ENCODE measurements at places on chromosomes 1 and 21.

DNA sequence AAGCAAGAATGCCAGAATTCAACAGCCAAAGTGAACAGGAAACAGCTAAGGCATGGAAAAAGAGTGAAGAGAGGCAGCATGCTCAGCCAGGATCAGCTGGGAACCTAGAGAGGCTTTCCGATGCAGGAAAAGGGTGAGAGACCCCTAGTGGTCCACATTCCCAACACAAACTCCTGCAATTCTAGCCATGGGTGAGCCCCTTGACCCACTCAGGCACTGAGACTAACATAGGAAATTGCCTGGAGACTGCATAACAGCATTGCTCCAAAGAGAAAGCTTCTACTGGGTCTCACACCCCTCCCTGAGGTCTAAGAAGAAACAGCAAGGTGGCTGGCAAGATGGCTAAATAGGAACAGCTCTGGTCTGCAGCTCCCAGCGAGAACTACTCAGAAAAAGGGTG, 123.2 kb downstream of the LHX8 start:
- DNase-seq: no peak

GRCh38 chr1:62810420-62811274, 26.7 kb downstream of the ATG4C start:
- no peak for DNase-seq

DNA sequence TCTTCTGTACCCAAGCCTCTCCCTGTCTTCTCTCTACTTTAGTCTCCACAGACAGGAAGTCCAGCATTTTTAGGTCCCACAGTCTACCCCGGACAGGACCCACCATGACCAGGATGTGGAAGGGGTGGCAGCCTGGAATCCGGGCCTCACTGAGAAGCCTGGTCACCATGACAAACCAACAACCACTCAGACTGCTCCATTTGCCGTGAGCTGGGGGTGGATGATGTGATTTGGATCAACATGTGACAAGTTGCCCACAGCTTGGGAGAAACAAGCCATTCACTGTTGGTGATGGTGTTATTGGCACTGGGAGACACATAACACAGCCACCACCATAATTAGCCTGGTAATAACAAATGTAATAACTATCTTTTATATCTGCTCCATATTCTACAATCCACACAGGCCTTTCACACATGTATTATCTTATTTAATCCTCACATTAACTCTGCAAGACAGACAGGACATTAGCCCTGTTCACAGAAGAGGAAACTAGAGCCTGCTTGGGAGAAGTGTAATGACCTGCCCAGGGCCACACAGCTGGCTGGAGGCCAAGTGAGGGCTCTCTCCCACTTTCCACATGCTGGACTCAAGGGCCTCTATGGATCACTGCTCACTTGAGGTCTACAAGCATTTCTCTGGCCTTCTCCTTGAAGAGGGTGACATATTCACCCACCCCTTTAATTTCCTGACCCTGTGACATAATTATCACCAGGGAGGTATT, 22.9 kb downstream of the MEF2D start:
- no peak for DNase-seq

- no peak for DNase-seq
These were observed 174.8 kb upstream of the SYT6 start for GRCh38 chr1:114328361-114328904.

- peak; percentile 34 for DNase-seq
These were observed 166.9 kb downstream of the HLX start for GRCh38 chr1:221045842-221046831.

- DNase-seq: no peak
These were observed 189.6 kb upstream of the ZRANB2 start for GRCh38 chr1:71270394-71270915.

GRCh38 chr1:47759251-47759935, 237.8 kb downstream of the TRABD2B start:
- DNase-seq: no peak

- DNase-seq: no peak
These were observed 45.1 kb downstream of the WNT9A start for GRCh38 chr1:227902641-227902990.

GRCh38 chr1:65056866-65057265, 90.5 kb upstream of the JAK1 start:
- no peak for DNase-seq

GRCh38 chr1:160519642-160520435, 3.2 kb downstream of the SLAMF6 start:
- DNase-seq: peak; percentile 6

DNA sequence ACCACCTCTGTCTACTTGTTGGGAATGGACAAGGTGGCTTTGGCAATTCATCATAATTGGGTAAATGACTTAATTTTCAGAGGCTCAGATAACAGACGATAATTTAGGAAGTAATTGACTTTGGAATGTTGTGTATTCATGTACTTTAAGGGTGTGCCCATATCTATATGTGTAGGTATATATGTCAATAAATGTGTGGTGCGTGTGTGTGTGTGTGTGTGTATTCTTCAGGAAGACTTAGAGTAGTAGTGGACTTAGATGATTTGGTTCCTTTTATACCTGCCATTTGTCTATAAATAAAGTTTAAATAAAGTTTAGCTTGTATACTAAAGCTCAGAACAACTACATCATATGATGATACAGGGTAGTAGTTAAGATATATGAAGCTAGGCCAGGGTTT, 20.0 kb upstream of the JUN start:
- DNase-seq: no peak

DNA sequence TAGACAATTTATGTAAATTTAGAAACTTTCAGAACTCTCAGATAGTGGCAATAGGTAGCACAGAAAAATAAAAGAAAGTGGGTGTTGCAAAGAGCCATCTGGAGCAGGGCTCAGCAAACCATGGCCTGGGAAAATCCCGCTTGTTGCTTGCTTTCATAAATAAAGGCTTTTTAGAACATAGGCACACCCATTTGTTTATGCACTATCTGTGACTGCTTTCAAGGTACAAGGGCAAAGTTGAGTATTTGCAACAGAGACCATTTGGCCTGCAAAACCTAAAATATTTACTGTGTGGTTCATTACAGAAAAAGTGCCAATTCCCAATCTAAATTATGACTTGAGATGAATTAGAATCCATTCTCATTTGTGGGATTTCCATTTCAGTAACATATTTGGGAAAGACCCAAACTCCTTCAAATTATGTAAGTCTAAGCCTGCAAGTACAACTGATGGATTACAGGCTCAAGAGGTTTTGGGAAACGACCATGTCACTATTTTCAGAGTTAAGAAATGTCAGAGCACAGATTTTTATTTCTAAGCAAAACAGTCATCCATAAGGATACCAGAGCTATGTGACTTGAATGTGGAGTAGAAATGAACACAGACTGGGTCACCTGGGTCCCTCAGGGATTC, 43.5 kb upstream of the DPT start:
- DNase-seq: no peak

DNA sequence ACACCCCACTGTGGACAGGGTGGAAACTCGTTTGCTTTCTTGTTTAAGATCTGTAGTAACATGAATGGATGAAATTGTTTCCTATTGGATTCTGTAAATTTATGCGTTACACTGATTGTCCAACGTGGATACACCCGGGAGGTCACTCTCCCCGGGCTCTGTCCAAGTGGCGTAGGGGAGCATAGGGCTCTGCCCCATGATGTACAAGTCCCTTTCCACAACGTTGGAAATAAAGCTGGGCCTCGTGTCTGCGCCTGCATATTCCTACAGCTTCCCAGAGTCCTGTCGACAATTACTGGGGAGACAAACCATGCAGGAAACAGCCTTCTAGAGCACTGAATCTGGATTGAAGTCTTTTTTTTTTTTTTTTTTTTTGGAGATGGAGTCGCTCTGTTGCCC, 1.4 kb downstream of the RCC1 start:
- DNase-seq: peak; percentile 33

DNA sequence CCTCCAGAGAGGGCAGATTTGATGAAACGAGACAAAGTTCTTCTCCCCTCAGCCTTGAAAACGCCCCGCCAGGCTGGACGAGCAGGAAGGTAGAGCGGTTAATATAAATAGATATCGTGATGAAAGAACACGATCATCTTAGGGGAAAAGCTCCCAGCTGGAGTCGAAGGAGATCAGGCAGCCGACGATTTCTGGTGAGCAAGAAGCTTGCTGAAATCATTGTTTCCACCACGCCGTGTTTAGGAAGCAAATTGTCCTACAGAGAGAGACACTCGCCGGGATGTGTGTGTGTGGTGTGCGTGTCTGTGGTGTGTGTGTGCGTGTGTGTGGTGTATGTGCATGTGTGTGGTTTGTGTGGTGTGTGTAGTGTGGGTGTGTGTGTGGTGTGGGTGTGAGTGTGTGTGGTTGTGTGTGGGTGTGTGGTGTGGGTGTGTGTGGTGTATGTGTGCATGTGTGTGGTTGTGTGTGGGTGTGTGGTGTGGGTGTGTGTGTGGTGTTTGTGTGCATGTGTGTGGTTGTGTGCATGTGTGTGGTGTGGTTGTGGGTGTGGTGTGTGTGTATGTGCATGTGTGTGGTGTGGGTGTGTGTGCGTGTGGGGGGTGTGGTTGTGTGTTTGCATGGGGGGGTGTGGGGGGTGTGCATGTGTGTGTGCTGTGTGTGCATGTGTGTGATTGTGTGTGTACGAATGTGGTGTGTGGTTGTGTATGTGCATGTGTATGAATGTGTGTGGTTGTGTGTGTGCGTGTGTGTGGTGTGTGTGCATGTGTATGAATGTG, 44.9 kb upstream of the ARHGEF16 start:
- no peak for DNase-seq

DNA sequence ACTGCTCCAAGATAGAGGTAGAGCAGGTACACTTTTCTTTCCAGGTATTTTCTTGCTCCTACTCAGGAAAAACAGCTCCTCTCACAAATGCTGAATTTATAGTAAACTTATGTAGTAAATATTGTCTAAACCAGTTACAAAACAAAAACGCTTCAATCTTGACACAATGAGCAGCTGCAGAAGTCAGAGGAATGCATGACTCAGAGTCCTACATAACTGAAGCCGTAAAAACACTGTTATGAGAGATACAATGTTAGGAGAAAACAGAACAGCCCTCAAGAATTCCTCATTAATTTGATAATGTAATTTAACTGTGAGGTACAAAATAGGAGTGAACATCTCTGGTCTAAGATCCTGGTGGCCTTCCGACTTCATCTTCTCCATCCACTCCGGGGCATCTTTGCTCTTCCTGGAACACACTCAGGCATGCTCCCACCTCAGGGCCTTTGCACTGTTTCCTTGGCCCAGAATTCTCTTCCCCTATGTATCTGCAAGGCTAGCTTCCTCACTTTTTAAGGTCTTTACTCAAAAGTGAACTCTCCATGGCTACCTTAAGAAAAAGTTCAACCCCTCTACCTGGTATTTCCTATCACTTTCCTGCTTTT, 138.5 kb downstream of the SLC45A1 start:
- DNase-seq: peak; percentile 75

DNA sequence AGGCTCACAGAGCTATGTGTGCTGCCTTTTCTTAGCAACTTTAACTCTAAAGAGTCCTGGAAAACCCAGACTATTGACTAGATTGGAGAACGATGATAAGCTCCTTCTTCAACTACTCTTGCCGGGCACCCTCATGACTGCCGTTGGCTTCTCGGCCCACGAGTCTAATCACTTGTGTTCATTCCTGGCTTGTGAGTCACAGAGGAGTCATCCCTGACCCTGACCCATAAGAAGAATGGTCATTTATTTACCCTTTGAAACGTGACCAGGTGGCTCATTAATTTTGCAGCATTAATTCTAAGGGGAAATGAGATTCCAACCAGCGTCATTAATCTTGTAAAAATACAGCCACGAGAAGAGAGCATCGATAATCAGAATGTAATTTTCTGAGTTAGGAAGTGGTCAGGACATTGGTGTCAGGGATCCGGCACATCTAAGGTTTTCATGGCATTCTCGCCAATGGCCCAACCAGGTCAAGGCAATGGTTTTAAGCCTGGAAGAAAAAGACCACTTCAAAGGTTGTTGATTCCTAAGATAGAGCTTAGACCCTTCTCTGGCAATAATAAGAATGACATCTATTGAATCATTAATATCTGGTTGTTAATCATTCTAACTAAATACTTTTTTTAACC, 183.6 kb upstream of the RUNX1 start:
- DNase-seq: peak; percentile 96

DNA sequence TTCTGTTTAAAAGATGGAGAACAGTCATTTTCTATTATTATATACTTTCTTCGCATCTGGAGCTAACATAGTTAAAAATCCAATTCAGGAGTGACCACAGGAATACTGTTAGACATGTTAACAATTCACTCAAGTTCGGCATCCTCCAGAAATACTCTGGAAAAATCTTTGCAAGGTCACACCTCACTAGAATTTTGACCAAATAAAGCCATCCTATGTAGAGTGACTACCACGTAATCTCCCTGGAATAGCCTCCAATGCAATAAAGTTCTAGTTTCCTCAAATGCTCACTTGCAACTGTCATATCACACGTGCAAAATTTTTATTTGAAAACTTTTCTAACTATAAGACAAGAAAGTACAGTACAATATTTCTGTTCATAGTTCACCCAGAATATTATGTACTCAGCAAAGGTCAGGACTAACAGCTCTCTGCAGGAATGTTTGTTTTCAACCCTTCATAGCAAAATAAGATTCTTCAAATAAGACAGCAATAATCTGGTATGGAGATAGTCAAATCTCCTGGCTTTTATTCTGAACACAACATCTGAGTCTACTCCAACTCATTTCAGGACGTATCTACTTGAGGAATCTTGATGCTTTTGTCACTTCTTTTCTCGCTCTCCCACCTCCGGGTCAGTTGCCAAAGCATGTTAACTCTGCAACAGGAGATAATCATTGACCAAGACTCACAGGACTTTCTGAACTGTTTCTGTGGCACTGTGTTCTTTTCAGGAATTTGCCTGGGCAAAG, 82.6 kb downstream of the GDAP2 start:
- no peak for DNase-seq

All from ELR (cell line).